ENCODE measurements at places on chromosomes 4 and X. TPM values are rescaled to one million over a fixed set of nuclear protein-coding genes. Genes with fewer than 3 reads are reported as not detected.

Gene SH3D19
- 38.1 TPM for total RNA-seq

Gene DUSP21
- not detected for total RNA-seq

DNA sequence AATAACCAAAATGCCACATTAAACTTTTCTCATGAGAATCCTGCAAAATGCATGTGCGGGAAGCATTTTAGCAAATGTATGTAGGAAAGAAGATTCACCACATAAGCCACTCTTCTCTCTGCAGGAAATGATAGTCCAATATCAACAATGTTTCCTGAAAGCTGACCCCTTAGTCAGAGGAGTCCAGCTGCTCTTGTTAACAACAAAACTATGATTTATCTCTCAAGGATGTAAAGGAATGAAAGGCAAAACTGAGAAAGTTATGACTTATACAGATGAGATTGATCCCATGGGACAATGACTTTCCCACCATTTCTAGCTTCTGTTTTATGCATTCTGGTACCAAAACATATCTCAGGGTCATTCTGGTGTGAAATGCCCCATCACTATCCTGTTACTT, 125.0 kb upstream of the EDNRA start:
- H3K4me1 ChIP-seq: no peaks in the 10 kb centered on the region
- H3K4me3 ChIP-seq: no peak overlapping the region
- H3K27ac ChIP-seq: no peak overlapping the region
- DNase-seq: no peak
- no peaks in the 10 kb centered on the region for H3K27me3 ChIP-seq
- H3K36me3 ChIP-seq: no peaks in the 10 kb centered on the region

Gene NPFFR2
- total RNA-seq: not detected

DNA sequence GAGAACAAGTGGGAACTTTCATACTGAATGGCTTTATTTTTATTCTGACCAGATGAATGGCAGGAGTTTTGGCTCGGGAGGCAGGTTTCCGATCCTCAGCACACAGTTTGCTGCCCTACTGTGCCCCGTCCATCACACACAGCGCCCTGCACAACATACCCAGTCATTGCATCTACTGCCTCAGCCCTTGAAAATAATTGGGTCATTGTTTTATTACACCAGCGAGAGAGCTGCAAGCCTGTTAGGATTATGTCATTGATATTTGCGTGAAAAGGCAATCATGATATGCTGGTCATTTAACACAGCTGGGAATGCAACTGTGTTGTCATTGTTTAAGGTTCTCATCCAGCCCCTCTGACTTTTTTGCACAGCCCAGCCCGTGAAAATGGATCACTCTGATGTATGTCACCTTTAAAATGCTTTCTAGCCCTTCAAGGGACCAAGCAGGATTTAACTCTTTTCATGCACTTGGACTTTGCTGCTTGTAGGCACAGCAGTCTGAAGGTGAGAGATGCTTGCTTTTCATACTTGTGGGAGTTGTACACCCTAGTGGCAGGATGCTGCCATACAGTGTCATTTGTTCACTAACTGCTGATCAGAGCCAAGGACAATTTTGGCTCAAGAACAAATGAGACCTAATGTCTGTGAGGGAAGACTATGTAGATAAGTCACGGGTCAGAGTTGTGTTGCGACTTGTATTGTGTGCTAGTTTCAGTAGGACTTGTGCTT, 62.3 kb downstream of the RTL9 start:
- H3K4me1 ChIP-seq: peaks cover 27% of the 10 kb centered on the region
- no peak overlapping the region for H3K4me3 ChIP-seq
- H3K27me3 ChIP-seq: no peaks in the 10 kb centered on the region
- H3K36me3 ChIP-seq: no peaks in the 10 kb centered on the region

Gene VGLL1
- total RNA-seq: not detected

All from body of pancreas (tissue), 4 donors.